ENCODE measurements at places on chromosomes 2 and 18. TPM values are rescaled to one million over a fixed set of nuclear protein-coding genes. Genes with fewer than 3 reads are reported as not detected.

Gene CHST9
- not detected for total RNA-seq

GRCh38 chr18:58180738-58181353, 136.8 kb downstream of the NEDD4L start:
- peak; percentile 57 for DNase-seq

GRCh38 chr18:68742206-68742605, 27.3 kb upstream of the TMX3 start:
- DNase-seq, result no peak

Gene ZNF396
- total RNA-seq, result 1.3 TPM

DNA sequence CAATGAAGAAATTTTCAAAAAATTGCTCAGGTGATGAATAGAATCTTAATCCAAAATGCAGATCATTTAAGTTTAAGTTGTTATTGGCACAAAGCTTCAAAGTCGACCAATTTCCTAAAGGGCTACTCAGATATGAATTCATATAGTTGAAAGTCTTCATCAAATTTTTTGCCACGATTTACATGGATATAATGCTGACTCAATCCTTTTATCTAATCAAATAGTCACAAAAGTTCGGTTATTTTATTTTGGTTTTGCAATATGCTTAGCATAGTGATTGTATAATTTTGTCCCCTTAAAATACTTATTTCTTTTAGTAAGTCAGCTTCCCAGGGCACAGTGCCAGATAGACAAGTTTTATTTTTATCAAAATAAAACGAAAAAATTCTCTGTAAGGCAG, 227.3 kb downstream of the CD226 start:
- DNase-seq, result no peak

DNA sequence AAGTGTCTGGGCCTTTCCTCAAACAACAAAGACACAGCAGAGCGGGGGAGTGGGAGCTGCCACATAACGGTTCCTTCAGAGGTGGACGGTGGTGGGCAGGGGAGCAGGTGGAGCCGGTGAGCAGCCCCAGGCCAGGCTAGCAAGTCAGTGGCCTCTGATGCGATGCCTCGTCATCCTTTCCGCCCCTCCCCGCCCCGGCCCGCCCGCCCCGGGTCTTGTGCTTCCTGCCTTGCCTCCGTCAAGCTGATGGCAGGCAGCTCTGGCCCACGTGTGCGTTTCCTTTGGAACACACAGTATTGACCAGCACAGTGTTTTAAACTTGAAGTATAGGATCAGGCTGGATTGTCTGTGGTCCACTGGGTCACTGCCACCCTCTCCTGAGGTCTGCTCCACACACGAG, 38.9 kb downstream of the PIEZO2 start:
- DNase-seq, result no peak

DNA sequence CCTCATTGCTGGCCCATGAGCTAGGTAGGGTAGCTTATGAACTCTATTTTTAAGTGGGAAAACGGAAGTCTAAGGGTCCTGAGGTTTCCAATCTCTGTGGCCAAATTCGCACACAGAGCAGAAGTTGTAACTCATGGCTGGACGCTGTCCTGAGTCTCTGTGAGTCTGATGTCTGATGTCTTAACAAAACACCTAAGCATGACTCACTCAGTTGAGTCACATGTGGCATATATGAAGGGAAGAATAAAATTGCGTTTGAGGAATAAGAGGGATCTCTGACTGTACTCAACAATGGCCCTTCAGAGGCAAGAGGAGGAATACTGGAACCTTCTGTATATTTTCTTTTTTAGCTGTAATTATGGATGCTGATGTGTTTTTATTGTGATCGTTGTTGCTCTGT, 569.7 kb downstream of the RIT2 start:
- peak; percentile 27 for DNase-seq

- no peak for DNase-seq
Observed at GRCh38 chr2:219644801-219645480, 17.5 kb downstream of the SLC4A3 start.
